ENCODE measurements at places on chromosomes 5 and 9.
A peak's percentile ranks its signal among the peaks of the same experiment; 100 is the strongest.

DNA sequence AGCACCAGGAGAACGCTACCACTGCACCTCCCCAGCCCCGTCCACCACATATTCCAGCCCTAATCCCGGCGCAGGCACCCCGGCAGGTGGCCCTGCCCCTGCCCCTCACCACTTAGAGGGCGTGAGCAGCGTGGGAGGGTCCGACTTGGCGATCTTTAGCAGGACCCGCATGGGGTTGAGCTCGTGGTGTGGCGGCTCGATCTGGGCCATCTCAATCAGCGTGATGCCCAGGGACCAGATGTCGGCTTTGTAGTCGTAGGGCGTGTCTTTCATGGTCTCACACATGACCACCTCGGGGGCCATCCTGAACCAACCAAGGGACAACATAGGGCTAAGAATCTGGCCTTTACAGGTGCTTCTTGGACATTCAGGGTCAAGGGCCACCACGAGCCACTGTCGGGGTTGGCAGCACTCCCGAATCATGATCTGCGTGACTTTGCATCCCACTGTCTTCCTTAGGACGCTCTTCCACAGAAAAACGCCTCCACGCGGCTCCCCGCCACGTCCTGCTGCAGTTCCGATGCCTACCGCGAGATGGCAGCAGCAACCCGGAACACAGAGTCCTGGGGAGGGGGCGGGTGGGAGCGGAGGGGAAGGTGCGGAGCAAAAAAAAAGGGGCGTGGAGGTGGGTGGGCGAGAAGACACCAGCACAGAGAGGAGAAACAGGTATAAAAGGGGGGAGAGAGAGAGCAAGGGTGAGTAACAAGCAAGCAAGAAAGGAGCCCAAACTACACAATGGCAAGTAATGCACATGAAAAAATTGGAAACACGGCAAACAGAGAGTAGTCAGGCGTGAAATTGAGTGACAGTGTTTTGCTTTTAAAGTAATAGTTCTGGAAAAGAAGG is 81.3 kb downstream of the STK10 start:
- DNase-seq, result peak; percentile 42

GRCh38 chr5:35218981-35219380 is 11.3 kb downstream of the PRLR start:
- no peak for DNase-seq

DNA sequence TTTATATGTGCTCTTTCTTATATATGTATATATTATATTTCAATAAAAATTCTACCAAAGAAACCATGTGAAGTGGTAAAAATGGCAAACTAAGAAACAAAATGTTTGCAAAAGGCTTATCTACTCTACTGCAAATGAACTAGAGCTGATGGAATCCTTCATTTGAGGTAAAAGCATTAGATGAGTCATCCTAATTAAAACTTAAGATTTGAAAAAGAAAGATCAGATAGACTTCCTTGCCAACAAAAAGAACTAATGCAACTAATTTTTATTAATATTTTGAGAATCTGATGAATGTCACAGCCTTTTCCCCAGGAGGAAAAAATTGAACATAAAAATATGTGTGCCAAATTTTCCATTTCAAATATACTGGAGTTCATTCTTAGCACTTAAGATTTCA is 84.1 kb upstream of the SLCO4C1 start:
- no peak for DNase-seq

DNA sequence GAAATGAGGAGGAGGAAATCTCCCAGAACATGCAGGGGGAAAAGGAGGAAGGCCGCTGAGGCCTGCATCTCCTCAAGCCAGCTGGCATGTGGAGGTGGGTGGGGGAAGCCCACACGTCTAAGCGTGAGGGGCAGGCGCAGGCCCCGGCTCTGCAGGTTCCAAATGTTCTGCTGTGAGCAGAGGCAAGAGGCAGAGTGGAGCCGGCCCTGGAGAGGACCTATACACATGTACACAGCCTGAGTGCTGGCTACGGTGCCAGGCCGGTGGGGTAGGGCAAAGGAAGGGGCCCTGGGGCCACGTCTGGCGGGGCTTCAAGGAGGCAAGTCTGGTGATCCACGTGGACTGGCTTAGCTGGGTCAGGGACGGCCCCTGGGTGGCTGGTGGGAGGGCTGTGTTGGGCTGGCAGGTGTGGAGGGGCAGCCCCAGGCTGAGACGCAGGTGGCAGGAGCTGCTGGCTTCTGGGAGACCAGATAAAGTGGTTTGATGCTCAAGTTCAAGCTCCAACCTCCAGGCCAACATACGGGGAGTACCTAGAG is 26.4 kb downstream of the LPCAT1 start:
- no peak for DNase-seq

DNA sequence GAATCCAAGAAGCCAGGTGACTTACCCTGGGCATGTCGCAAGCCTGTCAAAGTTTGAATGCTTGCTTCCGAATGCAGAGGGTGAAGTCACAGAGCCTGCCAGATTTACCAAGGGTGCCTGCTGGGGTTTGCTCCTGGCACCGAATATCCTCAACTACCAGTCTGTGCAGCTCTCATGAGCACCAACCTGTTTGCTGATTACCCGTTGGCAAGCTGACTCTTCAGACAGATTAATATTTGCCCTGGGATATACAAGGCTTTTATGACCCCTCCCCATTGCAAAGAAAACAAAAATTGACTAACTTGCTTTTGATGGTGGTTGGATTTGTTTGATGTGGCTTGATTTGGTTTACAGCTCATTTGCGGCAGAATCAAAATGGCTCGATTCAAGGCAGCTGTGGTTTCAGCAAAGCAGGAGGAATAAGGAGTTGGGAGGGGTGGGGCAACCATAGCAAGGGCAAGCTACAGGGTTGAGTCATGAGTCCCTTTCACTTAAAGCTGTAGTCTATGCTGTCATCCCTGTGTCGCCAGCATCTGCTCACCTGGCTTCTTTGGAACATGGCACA is 82.3 kb upstream of the AGXT2 start:
- DNase-seq, result no peak

DNA sequence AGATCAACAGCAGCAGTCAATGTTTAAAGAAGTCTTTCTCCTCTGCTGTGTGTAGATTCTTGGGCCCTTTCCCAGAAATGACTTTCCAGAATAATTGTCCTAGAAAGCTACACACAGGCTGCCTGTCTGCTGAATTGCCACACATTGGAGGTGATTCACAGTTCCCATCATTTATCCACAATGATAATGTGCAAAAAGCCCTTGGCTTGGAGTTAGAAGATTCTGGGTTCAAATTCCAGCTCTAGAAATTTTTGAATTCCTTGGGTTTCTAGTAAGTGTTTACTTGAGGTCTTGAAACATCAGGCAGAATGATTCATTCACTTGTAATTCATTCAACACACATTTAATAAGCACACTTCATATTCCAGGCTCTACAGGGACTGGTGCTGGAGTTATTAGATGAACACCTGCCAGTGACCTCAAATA is 28.6 kb upstream of the EPB41L4B start:
- no peak for DNase-seq

GRCh38 chr5:122770477-122770876 is 4.4 kb upstream of the SNX2 start:
- DNase-seq, result no peak

- DNase-seq, result no peak
Measured at GRCh38 chr5:80083101-80083890, 48.1 kb downstream of the THBS4 start.

DNA sequence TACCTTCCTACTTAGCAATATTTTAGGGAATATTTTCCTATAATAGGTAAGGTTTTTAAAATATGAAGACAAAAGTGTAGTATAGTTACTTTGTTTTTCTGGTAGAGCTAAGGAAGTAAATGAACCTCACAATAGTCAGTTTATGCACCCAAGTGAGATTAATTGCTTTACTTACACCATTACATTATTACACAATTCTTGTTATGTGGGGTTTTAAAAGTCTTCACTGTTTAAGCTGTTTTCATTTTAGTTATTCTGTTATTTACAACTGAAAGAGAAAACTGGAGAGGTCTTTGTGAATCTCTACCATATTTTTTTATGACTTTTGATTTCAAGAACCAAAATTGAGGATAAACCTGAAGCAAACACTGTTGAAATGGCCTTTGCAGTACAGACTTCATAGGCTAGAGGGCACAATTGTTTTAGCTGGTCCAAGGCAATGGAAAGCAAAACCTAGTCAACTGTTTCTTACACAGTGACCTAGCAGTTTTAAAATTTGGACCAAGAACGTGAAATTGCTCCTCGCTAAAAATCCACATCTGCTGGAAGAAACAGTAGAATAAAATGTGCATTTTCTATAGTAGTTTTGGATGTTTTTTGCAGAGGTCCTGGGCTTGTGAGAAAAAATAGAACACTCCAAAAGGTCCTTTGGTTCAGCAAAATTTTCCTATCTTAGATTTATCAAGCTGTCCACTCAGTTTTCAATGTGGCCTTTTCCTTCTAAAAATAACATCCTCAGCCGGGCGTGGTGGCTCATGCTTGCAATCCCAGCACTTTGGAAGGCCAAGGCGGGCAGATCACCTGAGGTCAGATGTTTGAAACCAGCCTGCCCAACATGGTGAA is 66.4 kb upstream of the FER start:
- peak; percentile 30 for DNase-seq

GRCh38 chr9:128369024-128369706 is 2.0 kb upstream of the URM1 start:
- DNase-seq, result no peak

DNA sequence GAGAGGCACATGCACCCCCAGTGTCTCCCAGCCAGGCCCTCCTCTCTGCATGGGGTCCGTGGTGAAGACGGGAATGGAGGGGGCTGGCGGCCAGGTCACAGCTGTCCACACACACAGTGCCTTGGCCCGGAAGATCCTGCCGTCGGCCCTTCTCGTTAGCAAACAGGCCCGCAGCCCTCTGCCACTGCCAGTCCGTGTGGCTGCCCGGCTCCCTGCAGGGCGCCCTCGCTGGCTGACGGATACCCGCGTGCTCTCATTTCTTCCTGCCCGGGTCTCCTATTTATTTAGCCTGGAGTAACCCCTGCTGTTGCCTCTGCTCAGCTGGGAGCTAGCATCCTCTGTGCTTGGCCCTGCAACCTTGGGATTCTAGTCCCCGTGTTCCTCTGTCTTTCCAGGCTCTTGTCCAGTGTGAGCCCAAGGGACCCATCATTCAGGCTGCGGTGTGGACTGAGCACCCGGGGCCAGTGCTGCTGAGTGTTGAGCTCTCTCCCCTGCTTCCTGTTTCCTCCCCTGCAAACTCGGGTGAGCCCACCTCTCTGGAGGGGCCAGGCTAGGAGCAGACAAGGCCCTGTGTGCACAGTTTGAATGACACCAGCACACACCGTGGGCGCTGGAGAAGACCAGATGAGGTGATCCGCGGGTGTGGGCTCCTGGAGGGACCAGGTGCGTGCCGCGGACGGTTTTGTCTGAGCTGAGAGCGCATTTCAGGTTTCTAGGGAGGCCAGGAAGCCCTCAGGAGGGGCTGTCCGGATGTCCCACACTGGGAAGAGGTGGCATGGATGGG is 14.6 kb upstream of the RNU6ATAC start:
- no peak for DNase-seq

DNA sequence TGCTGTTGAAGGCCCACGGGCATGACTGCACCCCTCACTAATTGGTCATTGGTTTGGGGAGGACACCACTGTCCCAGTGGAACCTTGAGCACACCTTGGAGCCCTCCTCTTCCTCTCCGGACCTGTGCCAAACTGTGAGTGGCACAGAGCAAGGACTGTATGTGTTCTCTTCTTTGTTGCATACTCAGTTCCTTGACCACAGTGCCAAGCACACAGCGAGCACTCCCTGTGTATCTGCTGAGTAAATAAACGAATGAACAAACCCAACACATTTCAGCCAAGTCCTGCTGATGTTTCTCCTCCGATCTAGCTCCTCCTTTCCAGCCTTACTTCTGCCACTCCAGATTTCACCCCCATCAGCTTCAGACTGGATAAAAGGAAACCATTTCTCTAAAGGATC is 2.7 kb upstream of the TRIM52 start:
- no peak for DNase-seq

DNA sequence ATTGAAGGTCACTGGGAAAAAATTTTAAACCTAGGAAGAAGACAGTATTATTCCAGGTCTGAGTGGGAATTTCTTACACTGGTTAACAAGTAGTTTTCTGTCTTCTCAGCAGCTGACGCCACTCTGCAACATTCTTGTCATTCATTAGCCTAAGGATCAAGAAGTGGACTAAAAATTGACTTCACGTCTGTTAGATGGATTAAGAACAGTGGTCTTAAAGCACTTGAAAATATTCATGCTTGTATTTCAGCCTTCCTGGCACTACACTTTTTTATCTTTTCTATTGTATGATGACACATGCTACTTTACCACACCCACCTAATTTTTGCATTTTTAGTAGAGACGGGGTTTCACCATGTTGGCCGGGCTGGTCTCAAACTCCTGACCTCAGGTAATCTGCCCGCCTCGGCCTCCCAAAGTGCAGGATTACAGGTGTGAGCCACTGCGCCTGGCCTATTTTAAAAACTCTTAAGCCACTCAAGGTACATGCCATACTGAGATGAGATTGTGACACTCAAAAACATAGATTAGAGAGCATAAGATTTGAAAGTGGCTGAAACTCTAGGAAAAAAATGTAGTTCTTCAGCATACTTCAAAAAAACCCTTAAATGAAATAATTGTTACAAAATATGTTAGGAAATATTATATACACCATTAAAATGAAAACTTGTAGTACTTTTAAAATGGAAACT is 8.4 kb downstream of the MATR3 start:
- no peak for DNase-seq

GRCh38 chr5:58240322-58240721 is 219.6 kb downstream of the PLK2 start:
- no peak for DNase-seq

DNA sequence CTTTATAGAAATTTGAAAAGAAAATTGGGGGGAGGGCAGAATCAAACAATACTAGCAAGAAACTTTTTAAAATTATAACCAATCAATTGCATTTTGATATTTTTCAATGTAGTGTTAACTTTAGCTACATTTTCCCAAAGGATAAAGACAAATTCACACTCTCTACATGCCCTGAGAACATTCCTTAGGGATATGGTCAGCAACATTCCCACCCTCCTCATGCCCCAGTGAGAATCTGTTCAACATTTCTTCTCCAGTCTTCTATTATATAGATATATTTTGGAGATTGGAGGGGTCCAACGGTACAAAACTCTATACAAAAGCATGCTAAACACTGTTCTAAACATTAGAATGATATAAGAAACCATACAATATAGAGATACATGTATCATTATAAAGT is 11.6 kb upstream of the PRR16 start:
- no peak for DNase-seq
